ENCODE measurements at places on chromosomes 13 and 19.

- no peak for DNase-seq
These were observed 51.6 kb upstream of the POMP start for GRCh38 chr13:28607187-28607955.

GRCh38 chr19:51654783-51655182 lies 8.2 kb upstream of the SIGLEC14 start:
- no peak for DNase-seq

DNA sequence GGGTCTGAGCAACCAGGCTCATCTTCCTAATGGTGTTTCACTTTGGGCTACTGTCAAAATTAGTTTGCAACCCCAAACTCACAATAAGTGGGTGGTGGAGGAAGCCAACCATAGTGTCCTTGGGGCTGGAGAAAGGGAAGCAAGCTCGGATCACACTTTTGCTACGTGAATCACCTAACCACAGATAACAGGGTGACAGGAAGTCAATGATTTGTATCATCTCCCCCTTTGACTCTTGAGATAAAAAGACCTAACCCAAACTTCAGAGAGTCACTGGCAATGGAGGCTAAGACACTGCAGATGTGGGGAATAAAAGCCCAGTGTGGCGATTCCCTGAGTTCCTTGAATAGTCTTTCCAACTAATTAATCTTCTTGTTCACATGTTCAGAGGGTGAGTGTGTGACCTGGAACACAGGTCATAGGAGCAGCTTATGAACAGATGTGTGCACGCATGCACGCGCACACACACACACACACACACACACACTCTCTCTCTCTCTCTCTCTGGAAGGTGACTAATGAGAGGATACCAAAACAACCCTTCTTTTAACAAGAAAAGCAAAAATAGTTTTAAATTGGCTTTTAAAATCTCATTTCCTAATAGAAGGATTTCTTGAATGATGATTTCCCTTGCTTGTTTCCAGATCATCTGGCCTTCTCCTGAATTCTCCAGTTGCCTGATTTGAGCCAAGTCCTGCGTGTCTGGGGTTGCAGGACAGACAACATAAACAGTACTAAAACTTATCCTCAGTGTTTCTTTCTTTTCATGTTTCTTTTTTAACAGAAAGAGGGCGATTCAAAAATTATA lies 21.2 kb upstream of the DOCK9 start:
- peak; percentile 38 for DNase-seq

- peak; percentile 43 for DNase-seq
These were observed 38.1 kb downstream of the RNF17 start for GRCh38 chr13:24802074-24802473.

GRCh38 chr19:43581467-43581866 lies 5.9 kb downstream of the PINLYP start:
- no peak for DNase-seq

GRCh38 chr13:68359105-68359504 lies 1129.0 kb upstream of the PCDH9 start:
- DNase-seq = no peak

DNA sequence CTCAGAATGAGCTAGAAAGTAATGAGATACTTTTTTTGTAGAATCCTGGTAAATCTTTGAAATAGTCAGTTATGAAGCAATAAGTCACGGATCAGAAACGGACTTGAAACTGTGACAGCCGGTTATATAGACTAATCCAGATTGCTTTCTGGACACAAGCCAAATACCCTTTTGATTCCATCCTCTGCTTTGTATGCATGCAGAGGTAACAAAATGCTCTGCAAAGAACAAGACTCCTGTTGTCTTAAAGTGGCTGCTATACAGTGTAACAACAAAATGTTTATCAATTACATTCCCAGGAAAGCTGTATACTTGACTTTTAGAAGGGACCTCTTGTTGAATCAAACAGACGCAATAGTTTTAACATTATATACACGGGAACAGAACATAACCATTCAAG lies 66.5 kb upstream of the STARD13 start:
- DNase-seq = no peak

- peak; percentile 60 for DNase-seq
These were observed 2.9 kb downstream of the UBL3 start for GRCh38 chr13:29847501-29847983.

- DNase-seq = no peak
These were observed 477 bp downstream of the NFILZ start for GRCh38 chr19:8630796-8631424.

DNA sequence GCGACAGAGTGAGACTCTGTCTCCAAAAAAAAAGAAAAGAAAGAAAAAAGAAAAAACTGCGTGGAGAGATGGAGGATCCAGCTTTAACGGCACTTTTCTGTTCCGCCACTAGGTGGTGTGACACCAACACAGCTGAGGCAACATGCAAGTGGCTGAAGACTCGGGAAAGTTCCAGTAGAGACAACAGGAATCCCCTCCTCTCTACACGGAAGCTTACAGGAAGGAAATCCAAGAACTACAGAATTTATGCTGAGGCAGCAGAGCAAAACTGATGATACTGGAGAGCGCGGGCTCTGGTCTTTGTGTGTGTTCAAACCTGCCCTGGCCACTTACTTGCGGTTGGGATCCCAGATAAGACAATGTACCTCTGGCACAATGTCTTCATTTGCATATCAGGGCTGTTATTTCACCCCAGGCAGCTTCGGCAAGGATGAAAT lies 9.9 kb downstream of the RANBP3 start:
- DNase-seq = peak; percentile 43

DNA sequence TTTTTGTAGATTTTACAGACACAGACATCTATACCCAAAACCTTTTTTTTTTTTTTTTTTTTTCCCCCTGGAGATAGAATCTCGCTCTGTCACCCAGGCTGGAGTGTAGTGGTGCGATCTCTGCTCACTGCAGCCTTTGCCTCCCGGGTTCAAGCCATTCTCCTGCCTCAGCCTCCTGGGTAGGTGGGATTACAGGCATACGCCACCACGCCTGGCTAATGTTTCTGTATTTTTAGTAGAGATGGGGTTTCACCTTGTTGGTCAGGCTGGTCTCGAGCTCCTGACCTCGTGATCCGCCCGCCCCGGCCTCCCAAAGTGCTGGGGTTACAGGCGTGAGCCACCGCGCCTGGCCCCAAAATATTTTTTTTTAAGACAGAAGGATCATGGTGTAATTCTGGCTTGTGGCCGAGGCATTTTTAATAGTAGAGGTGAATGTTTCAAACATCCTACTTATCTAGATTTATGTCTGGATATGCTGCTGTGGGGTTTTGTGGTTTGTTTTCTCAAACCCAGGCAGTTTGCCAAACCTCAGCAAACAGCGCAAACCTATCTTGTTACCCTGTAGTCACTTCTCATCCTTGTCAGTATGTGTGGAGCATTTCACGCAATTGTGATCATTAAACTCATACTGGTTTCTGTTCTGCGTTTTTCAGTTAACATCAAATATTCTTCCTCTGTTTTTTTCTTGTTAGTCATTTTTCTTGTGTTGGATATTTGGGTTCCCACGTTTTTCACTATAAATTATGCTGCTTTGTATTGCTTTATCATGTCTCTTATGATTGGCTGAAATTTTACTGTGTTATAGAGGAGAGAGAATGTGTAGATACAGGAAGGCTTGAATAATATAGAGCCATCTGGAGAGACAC lies 36.2 kb upstream of the GARRE1 start:
- DNase-seq = peak; percentile 95

GRCh38 chr19:55285229-55285890 lies 1.6 kb downstream of the BRSK1 start:
- no peak for DNase-seq

GRCh38 chr13:35349673-35350278 lies 126.7 kb downstream of the MAB21L1 start:
- peak; percentile 14 for DNase-seq

DNA sequence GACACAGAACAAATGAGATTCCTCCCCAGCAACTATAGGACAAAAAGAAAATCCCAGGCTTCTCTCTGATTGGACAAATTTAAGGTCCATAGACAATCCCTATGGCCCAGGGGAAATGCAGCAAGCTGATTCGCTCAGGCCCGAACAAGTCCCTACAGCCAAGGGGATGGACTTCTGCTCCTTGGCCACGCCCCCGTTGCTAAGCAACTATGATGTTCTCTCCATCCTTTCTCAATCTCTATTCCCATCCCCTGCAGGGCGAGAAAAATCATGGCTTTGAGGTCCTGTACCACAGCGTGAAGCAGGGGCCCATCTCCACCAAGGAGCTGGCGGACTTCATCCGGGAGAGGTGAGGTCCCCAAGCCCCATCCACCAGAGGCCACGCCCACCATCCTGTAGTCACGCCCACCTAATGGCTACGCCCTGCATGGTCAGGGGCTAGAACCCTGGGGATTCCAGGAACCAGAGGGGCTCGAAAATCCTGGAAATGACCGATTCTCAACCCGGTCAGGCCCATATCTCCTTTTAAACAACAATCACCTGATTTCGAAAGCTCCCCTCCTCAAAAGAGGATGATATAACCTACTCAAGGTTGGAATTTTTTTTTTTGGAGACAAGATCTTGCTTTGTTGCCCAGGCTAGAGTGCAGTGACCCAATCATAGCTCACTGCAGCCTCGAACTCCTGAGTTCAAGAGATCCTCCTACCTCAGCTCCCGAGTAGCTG lies 11.4 kb downstream of the FCHO1 start:
- DNase-seq = peak; percentile 64

- DNase-seq = peak; percentile 53
These were observed 31.5 kb upstream of the ZNF766 start for GRCh38 chr19:52237771-52238400.

GRCh38 chr13:59906413-59907049 lies 257.2 kb downstream of the DIAPH3 start:
- peak; percentile 24 for DNase-seq

GRCh38 chr13:110323172-110323891 lies 16.2 kb downstream of the COL4A2 start:
- DNase-seq = peak; percentile 77

- DNase-seq = no peak
These were observed 3.4 kb upstream of the DIAPH3 start for GRCh38 chr13:60167121-60167520.

DNA sequence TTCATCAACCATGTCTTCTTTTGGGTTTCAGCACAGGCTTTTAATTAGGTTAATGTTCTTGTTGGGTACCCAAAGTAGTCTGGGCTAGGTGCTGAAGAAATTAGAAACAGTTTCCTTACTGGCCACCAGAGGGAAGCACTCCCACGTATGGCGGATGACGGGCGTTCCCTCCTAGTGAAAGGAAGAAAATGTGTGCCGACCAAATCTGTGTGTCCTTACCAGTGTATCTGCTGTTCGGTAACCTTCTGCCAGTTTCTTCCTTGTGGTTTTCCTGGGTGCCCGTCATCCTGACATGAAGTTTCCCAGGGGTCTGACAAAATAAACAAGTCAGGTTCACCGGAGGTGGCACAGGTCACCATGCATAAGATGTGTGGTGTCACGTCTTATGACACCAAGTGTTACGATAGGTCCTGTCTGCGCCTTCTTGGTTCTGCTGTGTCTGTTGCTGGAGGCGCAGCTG lies 6.0 kb upstream of the WDR88 start:
- peak; percentile 44 for DNase-seq

GRCh38 chr19:38371081-38371480 lies 3.3 kb upstream of the PSMD8 start:
- no peak for DNase-seq

- DNase-seq = no peak
These were observed 11.7 kb downstream of the ATP7B start for GRCh38 chr13:51999510-51999911.
